ENCODE measurements at places on chromosomes 12 and 14.

DNA sequence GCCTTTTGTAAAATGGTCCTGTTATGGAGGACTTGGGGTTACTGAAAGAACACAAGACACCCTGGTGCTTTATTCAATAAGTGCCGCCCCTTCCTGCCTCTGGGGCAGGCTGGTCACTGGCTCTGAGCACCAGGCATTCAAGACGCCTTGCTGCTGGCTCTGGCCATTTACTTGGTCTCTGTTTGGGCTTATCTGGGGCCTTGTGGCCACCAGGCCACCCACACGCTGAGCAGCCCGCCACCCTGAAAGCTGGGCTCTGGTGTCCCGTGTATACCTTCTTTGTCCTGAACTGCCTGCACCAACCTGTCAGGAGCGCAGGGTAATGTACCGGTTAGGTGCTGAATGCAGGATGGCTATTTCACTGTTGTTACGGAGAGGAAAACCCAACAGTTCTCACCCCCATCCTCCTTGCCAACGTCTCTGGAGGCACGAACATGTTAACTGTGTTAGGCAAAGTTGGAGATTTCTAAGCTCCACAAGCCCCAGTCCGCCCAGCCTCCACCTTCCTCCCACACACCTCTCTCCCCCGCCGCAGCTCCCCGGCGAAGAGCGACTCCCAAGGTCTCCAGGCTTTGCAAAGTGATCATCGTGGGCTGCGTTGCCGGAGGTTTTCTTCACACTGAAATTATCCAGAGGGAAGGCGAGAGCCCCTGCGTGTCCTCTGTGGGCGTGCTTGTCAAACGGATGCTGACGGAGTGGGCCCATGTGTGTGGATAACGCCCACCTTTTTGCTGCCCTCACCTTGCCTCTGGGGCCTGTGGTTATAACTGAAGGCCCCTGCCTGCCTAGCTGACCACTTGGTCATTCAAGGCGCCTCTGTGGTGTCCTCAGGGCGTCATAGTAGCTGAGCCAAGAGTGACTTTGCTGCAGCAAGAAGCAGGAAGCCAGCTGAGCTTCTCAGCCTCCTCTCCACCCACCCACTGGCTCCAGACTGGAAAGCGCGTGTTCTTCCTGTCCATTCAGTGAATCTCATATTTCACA lies 18.8 kb upstream of the BEGAIN start:
- no peak for DNase-seq

GRCh38 chr12:43676183-43676813 lies 82.3 kb downstream of the PUS7L start:
- DNase-seq = no peak

DNA sequence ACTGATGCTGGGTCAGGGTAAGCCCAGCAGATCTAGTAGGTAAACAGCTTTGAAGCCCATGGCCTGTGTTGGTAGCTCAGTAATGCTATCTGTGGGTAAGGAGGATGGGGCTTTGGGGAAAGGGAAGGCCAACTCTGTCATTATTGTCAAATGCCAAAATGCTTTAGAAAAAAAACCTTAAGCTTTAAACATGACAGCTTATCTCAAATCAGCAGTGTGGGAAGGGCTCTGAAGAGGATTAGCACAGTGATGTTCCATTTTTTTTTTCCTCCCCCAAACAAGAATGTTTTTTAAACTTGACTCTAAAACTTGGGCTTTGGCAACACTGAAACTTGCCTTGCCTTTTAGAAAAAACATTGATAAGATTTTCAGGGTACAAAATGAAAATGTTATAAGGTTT lies 11.7 kb downstream of the DAAM1 start:
- no peak for DNase-seq

DNA sequence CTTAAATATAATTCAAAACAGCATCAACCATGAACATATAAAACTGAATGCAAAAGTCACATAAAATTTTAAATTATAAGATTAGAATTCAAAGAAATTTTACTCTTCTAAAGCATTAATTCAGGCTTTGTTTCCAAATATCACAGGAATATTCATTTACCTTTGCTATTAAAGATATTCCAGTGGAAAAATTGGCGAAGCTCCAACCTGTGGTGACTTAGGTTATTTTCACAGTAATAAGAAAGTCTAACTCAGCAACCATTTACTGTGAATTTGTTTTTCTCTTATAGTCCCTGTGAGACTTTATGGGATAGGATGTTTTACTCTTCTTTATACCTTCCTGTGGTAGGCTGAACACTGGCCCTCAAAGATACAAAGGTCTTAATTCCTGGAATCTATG lies 3.2 kb downstream of the WDR89 start:
- no peak for DNase-seq

GRCh38 chr14:74566174-74567141 lies 45.6 kb downstream of the LTBP2 start:
- DNase-seq = no peak

DNA sequence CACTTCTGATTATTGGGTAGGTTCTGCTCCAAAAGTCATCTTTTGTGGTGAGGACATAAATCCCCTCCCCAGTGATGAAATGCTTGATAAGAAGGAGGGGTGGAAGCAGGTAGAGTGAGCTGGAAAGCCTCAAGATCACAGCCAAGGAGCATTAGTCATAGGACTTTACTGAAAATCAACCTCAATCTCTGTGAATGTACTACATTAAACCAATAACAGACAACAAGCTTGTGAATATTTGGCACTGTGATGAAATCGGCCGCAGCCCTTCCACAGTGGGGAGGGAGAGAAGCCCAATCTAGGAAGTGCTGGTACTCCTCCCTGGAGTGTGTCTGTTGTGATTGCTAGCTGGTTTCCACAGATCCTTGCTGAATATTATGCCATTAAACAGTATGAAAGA lies 41.2 kb upstream of the PTCSC3 start:
- DNase-seq = no peak

- no peak for DNase-seq
Observed at GRCh38 chr12:26338586-26339572, 143.5 kb downstream of the SSPN start.

DNA sequence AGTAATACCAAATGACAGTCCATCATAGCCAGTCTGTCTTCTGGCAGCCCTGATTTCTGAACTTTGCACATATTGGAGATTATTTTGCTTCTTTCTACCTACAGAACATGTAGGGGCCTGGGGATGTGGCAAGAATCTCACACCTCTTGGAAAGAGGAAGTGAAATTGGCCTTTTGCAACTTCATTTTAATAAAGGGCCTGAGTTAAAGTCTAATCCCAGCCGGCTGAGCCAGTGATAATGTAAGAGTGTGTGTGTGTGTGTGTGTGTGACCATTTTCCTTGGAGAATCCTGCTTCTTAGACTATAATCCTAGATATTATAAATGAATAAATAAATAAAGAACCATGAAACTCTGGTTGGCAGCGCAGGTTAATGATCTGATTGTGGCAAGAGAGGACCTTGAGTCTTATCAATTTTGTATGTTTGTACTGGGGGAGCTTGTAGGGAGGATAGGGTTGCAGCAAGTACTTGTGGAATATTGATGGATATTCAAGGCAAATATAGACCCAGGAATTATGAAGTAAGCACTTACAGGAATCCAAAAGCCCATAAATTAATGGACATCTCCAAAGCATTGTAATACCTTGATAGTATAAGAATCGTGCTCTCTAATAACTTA lies 233.2 kb upstream of the AMIGO2 start:
- DNase-seq = no peak

GRCh38 chr14:73710737-73711136 lies 3.4 kb downstream of the PNMA1 start:
- DNase-seq = no peak

DNA sequence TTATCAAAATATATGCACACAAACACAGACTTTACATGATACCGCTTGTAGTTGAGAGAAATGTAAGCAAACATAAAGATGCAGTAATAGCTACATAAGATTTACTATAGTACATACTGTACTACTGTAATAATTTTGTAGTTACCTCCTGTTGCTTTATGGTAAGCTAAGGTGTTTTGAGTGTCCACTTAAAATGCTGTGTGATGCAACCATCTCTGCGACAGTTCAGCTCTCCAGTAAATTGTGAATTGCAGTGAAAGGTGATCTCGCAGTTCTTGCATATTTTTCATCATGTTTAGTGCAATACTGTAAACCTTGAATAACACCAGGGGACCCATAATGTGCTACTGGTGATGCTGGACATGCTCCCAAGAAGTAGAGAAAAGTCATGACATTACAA lies 21.6 kb downstream of the ZC3H14 start:
- DNase-seq = no peak

DNA sequence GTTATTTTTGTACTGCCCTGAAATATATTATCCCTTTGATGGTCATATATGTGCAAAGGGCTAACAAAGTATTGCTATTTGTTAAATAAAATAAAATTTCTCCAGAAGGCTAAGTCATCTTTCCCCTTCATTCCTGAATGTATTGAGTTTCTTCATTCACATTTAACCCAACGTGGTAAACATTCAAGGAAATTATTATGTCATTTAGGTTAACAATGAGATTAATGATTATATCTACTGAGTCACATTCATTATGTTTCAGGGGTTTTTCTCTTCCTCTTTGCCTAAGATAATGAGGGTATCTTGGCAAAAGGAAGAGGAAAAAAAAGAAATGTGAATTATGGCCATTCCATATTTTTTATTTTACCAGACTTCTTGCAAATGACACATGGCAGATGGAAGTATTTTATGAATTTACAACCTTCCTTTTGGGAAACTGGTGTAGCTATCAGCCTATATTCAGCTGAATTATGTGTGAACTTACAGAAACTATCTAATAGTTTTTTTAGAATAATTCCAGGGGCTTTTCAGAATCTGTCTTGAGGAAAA lies 27.2 kb downstream of the TSPAN8 start:
- no peak for DNase-seq

GRCh38 chr12:2963760-2964292 lies 4.6 kb downstream of the TEAD4 start:
- DNase-seq = no peak

- DNase-seq = no peak
Observed at GRCh38 chr14:23670481-23670880, 34.3 kb downstream of the DHRS2 start.

DNA sequence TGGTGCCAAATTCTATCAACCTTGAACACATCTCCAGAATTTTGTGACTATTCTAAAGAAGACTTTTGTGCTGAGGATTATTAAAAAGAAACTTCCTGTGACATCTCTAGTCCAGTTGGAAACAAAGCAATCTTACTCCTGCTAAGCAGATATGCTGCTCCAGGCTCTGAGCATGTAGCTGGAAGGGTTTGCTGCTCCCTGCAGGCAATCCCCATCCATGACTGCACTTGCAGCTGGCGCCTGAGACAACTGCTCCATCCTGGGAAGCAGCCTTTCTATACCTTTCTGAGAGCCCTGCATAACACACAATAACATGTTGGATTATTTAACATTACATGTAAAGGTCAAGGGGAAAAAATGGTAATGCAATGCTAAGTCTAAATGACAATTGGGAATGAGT lies 105.1 kb downstream of the NDUFA12 start:
- DNase-seq = no peak

DNA sequence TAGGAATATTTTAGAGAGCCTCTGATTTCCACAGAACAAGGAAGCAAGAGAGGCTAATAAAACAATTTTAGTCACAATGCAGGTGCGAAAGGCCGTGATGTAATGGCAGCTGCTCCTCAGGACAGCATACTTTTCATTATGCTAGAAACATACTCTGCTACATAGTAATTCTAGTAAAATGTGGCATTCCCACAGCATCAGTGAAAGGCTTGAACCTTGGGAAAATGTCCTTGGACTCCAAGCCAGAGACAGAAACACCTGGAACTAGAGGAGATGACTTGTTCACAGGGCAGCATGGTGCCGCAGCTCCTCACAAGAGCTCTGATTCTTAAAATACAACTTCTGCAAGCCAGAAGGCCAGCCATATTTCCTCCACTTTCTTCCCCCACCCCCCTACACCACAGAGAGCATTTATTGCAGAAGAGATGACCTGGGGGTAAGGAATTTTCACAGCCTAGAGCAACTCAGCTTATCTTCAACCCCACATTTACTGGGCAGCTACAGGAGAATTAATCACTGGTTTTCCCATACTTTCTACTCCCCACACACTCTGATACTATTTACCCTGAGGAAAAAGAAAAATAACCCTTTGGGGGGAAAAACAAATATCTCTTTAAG lies 15.8 kb downstream of the ABCC9 start:
- no peak for DNase-seq

GRCh38 chr12:55572168-55572567 lies at the start of gene OR2AP1:
Gene OR2AP1, plus strand, starts transcription at chr12:55572468. Its CDS starts 1,947 bp downstream, at chr12:55574415.
- DNase-seq = no peak
